Osteocyte (in vitro differentiated cells): ENCODE measurements at places on chromosomes 13 and 19.

DNA sequence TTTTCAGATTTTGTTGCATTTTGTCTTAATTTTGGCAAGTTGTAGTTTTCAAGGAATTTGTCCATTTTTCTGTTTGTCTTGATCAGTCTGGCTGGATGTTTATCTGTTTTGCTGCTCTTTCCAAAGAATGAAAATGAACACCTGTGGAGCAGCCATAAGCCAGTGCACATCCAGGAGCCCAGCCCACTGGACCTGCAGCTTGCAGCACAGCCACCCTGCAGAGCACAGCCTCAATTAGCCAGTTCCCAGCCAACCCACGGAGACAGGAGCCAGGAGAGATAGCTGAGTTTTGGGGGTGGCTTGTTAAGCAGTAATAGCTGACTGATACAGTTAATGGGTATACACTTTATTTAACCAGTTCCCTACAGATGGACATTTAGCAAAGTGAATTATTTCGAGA is 38.0 kb upstream of the URI1 start:
- H3K27ac ChIP-seq: no peak overlapping the region
- H3K36me3 ChIP-seq: no peaks in the 10 kb centered on the region
- peaks cover under 1% of the 10 kb centered on the region for H3K4me1 ChIP-seq

GRCh38 chr13:96996886-96997285 is 2.6 kb upstream of the OXGR1 start:
- H3K4me1 ChIP-seq: peaks cover 14% of the 10 kb centered on the region
- peaks cover 82% of the 10 kb centered on the region for H3K27me3 ChIP-seq
- no peak overlapping the region for H3K27ac ChIP-seq
- no peaks in the 10 kb centered on the region for H3K36me3 ChIP-seq
- H3K4me3 ChIP-seq: no peak overlapping the region

DNA sequence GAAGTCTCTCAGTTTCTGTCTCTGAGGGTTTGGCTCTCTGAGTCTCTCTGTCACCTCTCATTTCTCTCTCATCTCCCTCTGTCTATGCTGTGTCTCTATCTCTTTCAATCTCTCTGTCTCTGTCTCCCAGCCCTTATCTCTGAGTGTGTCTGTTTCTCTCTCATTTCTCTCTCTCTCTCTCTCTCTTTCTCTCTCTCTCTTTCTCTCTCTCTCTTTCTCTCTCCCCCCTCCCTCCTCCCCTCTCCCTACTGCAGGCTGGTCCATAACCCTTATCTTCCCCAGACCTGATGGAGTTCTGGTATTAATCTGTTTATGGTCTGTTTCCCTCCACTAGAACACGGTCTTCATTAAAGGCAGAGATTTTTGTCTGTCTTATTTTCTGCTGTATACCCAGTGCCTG is 1.3 kb upstream of the PVR start:
- no peaks in the 10 kb centered on the region for H3K27me3 ChIP-seq
- peaks cover 6% of the 10 kb centered on the region for H3K4me1 ChIP-seq
- H3K4me3 ChIP-seq: no peak overlapping the region
- DNase-seq: no peak
- no peak overlapping the region for H3K27ac ChIP-seq
- H3K36me3 ChIP-seq: peaks cover 1% of the 10 kb centered on the region

GRCh38 chr19:12676384-12676792 is 5.3 kb downstream of the DHPS start:
- peak; percentile 94 for DNase-seq

DNA sequence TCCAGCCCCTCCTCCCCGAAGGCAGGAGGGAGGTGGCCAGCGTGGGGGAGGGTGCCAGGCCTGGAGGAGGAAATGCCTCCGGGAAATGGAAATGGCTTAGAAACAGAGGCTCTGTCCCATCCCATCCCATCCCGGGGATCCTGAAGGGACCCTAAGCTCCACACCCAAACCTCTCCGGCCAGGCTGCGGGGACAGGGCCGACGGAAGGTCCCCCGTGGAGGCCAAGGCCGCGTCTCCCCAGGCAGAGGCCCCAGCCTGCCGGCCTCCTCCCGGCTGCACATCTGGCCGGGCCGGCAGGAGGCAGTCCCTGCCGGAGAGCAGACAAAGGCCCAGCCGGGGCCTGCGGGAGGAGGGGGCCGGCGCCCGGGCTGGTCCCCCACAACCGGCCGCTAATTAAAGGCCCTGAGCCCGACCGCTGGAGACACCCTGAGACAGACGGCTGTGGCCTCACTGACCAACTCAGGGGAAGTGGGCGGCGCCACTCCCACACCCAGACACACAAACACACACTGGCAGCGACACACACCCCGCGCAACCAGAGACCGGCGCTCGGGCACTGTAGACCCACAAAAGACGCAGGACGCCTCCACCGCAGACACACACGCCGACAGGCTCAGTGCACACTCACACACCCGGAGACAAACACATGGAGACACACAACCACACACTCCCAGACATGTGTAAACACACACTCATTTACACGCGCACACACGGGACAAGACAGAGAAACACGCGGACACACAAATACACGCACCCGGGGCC is 1.1 kb downstream of the ADAMTS10 start:
- H3K27me3 ChIP-seq: no peaks in the 10 kb centered on the region
- DNase-seq: peak; percentile 88
- peak overlapping the region; percentile 90 for H3K27ac ChIP-seq
- H3K4me1 ChIP-seq: peaks cover 39% of the 10 kb centered on the region
- H3K36me3 ChIP-seq: peaks cover 12% of the 10 kb centered on the region
- peak overlapping the region; percentile 98 for H3K4me3 ChIP-seq

- no peak overlapping the region for H3K27ac ChIP-seq
- peaks cover 15% of the 10 kb centered on the region for H3K4me1 ChIP-seq
- H3K36me3 ChIP-seq: no peaks in the 10 kb centered on the region
- peaks cover 6% of the 10 kb centered on the region for H3K27me3 ChIP-seq
- peak overlapping the region; percentile 74 for H3K4me3 ChIP-seq
- no peak for DNase-seq
Measured at GRCh38 chr19:49056101-49056901, 1.2 kb downstream of the CGB7 start.

DNA sequence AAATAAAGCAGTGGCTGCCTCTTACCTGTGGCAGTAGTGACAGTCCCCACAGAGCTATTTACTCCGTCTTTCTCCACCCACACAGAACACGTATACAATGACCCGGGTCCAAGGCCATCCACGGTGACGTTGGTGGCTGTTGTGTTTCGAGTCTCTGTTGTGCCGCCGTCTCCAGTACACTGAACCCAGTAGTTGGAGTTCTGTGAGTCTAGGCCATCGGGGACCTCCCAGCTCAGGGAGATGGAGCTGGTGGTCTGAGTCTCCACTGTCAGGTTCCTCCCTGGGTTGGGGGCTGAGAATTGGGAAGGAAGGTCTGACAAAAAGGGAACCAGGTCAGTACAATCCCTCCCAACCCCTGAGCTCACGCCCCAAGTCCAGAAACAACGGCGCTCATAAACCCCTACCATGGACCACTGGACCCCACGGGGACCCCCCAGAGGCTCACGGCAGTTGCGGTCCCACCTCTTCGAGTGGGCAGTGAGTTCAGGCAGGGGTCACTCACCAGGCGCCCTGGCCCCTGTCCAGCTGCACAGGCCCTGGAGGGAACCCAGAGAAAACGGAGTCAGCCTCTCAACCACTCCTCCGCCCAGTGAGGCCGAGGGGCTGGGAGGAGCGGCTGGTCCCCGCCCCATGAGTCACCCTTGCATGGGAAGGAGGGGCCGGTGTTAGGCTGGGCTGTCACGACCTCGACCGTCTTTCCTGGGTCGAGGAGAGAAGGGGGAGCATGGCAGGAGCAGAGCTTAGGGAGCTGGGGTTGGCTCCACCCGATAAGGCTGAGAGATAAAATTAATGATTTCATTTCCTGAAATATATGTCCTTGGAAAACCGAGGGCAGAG is 2.4 kb downstream of the PTPRH start:
- H3K36me3 ChIP-seq: no peaks in the 10 kb centered on the region
- H3K4me3 ChIP-seq: peak overlapping the region; percentile 65
- peak; percentile 91 for DNase-seq
- peaks cover 9% of the 10 kb centered on the region for H3K27me3 ChIP-seq

GRCh38 chr19:58042495-58043340 is 8.9 kb downstream of the ZSCAN1 start:
- no peaks in the 10 kb centered on the region for H3K27me3 ChIP-seq
- DNase-seq: no peak
- H3K27ac ChIP-seq: no peak overlapping the region
- H3K4me1 ChIP-seq: no peaks in the 10 kb centered on the region

DNA sequence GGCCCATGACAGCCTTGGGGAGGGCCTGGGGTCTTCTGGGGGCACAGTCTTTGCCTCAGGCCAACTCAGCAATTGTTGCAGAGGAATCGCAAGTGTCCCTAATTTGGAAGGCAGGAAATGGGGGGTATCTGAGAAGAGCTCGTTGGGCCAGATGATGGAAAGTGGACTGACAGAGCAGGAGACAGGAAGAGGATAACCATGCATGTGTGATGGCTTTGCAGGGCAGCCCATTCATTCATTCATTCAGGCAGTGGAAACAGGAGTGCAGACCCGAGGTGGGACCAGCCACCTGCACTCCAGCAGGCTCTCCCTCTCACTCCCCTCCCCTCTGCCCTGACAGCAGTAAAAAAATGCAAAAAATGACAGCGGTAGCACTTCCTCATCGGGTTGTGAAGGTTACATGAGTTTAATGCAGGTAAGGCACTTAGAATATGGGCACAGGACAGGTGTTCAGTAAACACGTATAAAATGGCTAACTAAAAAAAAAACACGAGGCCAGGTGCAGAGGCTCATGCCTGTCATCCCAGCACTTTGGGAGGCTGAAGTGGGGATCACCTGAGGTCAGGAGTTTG is 5.0 kb upstream of the TMEM147 start:
- DNase-seq: no peak
- no peak overlapping the region for H3K27ac ChIP-seq
- no peaks in the 10 kb centered on the region for H3K36me3 ChIP-seq
- no peak overlapping the region for H3K4me3 ChIP-seq

- H3K27ac ChIP-seq: no peak overlapping the region
- no peaks in the 10 kb centered on the region for H3K36me3 ChIP-seq
- H3K27me3 ChIP-seq: no peaks in the 10 kb centered on the region
- DNase-seq: no peak
Measured at GRCh38 chr19:38763795-38764220, 9.5 kb downstream of the LGALS7 start.

GRCh38 chr13:45370922-45371406 is 30.0 kb upstream of the TPT1 start:
- DNase-seq: peak; percentile 91
- no peaks in the 10 kb centered on the region for H3K27me3 ChIP-seq
- peaks cover 57% of the 10 kb centered on the region for H3K4me1 ChIP-seq
- H3K27ac ChIP-seq: peak overlapping the region; percentile 31
- H3K36me3 ChIP-seq: peaks cover 15% of the 10 kb centered on the region
- peak overlapping the region; percentile 5 for H3K4me3 ChIP-seq

DNA sequence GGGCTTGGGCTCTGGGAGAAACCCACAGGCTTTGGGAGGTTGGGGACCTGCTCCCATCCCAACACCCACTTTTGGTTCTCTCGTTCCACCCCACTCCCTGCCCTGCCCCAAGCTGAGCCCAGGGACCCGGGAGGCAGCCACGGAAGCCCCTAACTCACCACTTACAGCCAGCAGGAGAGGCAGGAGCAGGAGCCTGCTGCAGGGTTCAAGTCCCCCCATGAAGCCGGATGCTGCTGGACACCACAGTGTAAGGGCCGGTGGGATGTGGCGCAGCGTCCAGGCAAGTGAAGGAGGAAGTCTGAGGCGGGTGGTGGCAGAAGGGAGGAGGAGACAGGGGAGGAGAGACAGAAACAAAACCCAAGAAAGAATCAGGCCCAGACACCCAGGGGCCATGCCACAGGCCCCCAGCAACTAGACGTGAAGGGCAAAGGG is at the start of gene TYROBP:
Gene TYROBP (minus strand): TSS at position 286 of the 432 bp plus-strand sequence. CDS start 67 bp downstream, at position 219.
- H3K27me3 ChIP-seq: no peaks in the 10 kb centered on the region
- DNase-seq: no peak

GRCh38 chr19:275958-276646 is 15.1 kb downstream of the PLPP2 start:
- H3K27me3 ChIP-seq: peaks cover 42% of the 10 kb centered on the region
- H3K4me1 ChIP-seq: no peaks in the 10 kb centered on the region
- no peak overlapping the region for H3K4me3 ChIP-seq
- peak; percentile 64 for DNase-seq
- H3K27ac ChIP-seq: no peak overlapping the region
- H3K36me3 ChIP-seq: no peaks in the 10 kb centered on the region

DNA sequence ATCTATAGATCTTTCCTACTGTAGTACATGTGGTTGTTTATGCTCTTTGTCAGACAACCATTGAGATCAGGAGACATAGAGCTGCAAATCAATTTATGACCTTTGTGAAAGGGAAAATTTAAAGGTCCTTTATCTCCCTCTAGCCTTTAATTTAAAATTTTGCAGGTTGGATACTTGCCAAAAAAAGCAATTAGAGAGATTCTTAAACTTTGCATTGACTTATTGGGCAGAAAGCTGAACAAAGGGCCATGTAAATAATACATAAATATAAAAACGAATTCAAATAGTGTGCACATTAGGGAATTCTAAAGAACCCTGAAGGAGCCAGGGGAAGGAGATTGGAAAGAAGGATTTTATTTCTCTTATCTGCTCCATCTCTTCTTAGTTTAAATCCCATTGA is 22.0 kb upstream of the RB1 start:
- no peak overlapping the region for H3K4me3 ChIP-seq
- no peak for DNase-seq
- no peak overlapping the region for H3K27ac ChIP-seq
- H3K4me1 ChIP-seq: no peaks in the 10 kb centered on the region
- H3K27me3 ChIP-seq: no peaks in the 10 kb centered on the region
- no peaks in the 10 kb centered on the region for H3K36me3 ChIP-seq

DNA sequence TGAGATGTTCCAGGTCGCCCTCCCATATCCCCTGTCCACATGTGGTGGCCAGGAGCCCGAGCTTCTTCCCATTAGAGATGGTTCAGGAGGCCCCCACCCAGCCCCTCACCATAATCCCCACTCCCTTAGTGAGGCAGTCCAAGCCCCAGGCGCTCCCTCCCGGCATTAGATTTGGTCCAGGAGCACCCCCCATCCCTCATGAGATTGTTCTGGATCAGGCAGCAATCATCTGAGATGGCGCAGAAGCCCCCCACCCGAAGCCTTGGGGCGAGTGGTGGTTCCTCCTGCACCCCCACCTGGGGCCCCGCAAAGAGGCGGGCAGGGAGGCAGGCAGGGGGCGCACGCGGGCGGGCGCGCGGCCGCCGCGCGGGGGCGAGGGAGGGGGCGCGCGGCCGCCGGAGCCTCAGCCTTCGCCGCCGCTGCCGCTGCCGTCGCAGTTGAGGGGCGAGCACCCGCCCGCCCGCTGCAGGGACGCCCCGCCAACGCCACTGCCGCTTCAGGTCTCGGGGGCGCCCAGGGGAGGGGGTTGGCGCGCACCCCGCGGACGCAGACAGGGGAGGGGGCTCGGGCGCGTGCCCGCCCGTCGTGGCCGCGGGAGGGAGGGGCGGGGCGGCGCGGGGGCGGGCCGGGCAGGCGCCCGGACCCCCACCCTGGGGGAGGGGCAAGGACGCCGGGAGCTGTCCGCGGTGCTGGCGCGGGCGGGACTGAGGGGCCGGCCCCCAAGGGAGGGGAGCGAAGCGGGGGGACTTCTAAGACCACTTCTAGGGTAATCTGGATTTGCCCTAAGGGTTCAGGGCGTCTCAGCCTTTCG is 46.4 kb upstream of the SHKBP1 start:
- H3K36me3 ChIP-seq: no peaks in the 10 kb centered on the region
- peaks cover 34% of the 10 kb centered on the region for H3K27me3 ChIP-seq
- H3K4me1 ChIP-seq: peaks cover 9% of the 10 kb centered on the region
- H3K27ac ChIP-seq: no peak overlapping the region
- H3K4me3 ChIP-seq: peak overlapping the region; percentile 68
